Activated CD4-positive, alpha-beta T cell treated with anti-CD3 and anti-CD28 coated beads, Interleukin-2, Interleukin-4, amounts not matched to agents 100 ng/mL and 50 ng/mL, durations not matched to agents 16 hours and 8 hours (primary cell): ENCODE measurements at places on chromosomes 5 and 9.

GRCh38 chr5:138653502-138653901 lies 78.3 kb upstream of the HSPA9 start:
- no peak for DNase-seq

DNA sequence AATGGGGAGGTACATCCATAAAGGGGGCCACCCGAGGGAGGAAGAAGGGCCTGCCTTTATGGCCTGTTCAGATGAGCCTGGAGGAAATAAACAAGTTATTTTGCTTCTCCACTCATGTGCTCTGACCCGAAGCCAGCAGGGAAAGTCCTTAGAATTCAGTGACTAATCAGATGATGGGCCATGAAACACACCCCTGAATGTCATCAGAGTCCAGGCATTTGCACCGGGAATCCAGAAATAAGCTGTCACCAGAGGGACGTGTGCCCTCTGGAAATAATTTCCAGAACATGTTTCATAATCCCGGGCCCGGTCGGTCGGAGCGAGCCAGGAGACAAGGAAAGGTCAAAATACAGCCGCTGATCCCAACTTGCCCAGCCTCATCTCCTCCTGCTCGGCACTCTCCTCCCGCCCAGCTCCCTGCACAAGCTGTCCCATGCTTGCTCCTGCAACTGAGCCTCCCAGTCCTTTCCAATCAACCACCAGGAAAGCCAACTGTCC lies 73.6 kb upstream of the ZNF622 start:
- DNase-seq, result no peak

DNA sequence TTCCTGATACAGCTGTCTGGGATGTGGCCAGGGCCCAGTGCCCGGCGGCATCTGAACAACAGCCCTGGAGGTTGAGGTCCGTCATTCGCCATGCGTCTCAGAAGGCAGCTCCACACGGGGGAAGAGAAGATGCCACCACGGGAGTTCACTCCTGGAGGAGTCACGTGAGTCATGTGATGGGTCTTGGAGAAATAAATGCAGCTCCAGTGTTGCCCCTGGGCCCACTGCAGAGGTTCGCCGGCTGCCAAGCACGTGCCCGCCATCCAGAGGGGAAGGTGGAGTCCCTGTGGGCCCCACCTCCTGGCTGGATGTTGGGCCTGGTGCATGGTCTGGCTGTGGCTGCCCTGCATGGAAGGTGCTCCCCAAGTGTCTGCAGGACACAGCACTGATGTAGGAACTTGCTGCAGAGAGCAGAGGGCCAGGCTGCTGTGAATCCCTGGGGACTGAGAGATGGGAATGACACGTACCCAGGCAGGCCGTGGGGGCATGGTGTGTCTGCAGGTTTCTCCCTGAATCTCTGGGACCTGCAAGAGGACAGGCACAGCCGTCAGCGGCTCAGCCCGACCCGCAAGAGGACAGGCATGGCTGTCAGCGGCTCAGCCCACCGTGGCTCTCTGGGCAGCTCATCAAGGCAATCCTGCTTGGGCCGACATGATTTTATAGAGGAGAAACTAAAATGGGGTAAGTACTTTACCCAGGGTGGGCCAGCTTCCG lies 418.3 kb upstream of the IRX4 start:
- DNase-seq, result no peak

DNA sequence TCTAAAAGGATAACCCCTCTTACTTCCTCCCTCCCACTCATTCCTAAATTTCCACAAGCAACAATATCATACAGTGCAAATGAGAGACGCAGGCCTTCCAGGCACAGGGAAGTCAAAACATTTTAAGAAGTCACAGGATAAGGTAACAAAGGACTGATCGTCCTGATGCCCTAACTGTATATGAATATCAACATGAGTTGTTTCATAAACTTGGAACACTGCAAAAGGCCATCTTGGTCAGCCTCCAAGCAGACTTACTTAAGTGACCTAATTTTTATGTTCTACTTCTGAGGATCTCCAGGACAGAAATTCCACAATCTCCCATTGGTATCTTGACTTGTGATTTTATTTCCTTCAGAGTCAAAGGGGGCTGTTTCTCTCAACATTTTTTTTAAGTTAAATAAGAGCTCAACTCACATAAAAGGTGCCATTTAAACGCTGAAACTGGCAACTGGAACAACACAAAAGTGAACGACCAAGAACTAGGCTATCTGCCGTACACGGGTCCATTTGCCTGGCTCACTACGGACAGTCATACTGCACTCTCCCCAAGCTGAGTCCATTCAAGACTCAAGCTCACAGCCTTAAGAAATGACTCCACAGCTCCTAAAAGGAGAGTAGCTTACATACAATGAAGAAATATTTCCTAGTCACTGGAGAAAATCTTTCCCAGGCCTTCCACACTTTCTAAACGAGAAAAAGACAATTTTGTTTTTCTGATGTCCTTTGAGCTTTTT lies 71.3 kb downstream of the LHFPL2 start:
- no peak for DNase-seq

- DNase-seq, result no peak
Observed at GRCh38 chr5:2370626-2371418, 380.7 kb downstream of the IRX2 start.

GRCh38 chr5:115379622-115380344 lies 83.3 kb upstream of the CCDC112 start:
- peak; percentile 74 for DNase-seq

DNA sequence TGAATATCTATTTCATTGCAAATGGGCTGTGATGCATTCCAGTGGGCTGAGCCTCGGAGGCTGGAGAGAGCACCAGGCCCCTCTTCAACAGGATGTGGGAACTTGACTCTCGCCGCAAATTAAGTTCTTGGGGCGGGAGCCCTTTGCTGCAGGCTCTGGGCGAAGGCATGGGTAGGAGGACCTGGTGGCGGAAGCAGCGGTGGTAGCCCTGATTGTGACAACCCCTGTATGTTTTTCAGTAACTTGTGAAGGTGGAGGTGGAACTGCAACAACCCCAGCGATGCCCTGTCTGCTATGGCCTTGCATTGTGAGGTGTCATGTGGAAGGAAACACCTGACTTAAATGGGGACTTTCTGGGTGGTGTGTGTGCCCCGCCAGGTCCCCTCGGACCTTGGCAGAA lies 9.4 kb downstream of the FYB1 start:
- DNase-seq, result peak; percentile 89

DNA sequence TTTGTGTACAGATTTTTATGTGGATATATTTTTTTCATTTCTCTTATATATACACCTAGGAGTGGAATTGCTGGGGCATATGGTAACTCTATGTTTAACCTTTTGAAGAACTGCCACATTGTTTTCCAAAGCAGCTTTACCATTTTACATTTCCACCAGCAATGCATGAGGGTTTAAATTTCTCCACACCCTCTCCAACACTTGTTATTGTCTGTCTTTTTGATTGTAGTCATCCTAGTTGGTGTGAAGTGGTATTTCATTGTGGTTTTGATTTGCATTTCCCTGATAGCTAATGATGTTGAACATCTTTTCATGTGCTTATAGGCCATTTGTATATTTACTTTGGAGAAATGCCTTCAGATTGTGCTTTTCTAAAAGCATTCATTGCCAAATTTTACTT lies 39.1 kb downstream of the YTHDC2 start:
- DNase-seq, result no peak

DNA sequence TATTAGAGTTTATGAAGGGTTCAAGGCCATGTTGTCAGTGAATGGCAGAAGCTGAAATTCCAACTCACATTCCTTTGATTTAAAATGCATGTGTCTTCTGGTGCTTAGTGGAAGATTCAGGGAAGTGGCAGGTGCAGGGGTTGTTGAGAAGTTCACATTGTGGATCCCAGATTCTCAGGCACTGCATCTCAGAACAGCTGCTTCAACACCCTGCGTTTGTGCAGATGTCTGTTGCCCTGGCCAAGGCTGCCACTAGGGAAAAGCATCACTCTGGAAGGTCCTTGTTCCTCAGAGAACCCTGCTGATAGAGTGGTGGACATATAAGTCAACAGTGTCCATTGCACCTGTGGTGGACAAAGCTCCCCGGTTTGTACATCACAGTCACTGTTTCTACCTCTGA lies 162.7 kb downstream of the PAPPA start:
- DNase-seq, result no peak

GRCh38 chr5:32585446-32586275 lies at the start of gene SUB1:
TSS of gene SUB1 (plus strand) at chr5:32585557. CDS start at chr5:32588513, 2,956 bp downstream.
- peak; percentile 94 for DNase-seq
